ENCODE measurements at places on chromosomes 16 and 17. TPM values are rescaled to one million over a fixed set of nuclear protein-coding genes. Genes with fewer than 3 reads are reported as not detected.

The CORO6 gene
- 13.0 TPM for total RNA-seq

- H3K4me1 ChIP-seq = no peaks in the 10 kb centered on the region
- no peak overlapping the region for H3K4me3 ChIP-seq
- DNase-seq = no peak
Measured at GRCh38 chr16:82865412-82865811, 238.6 kb downstream of the CDH13 start.

The ZG16B gene
- total RNA-seq = 1.3 TPM

The MYH3 gene
- 2.1 TPM for total RNA-seq

All from endothelial cell (in vitro differentiated cells).